ENCODE measurements at places on chromosomes 2 and 18. TPM values are rescaled to one million over a fixed set of nuclear protein-coding genes. Genes with fewer than 3 reads are reported as not detected.

RAB27B gene
- 13.1 TPM for total RNA-seq

MDH1B gene
- total RNA-seq: 1.2 TPM

ZAP70 gene
- total RNA-seq: 0.18 TPM

STON1 gene
- 0.39 TPM for total RNA-seq

NCKAP1 gene
- total RNA-seq: 87.3 TPM

FOXI3 gene
- total RNA-seq: 0.06 TPM

PSMA8 gene
- total RNA-seq: not detected

MATN3 gene
- total RNA-seq: 17.0 TPM

SH2D6 gene
- total RNA-seq: 0.96 TPM

HADHA gene
- total RNA-seq: 119 TPM

DOK1 gene
- 4.4 TPM for total RNA-seq

ACAA2 gene
- total RNA-seq: 51.4 TPM

IL1RN gene
- 0.29 TPM for total RNA-seq

POTEC gene
- not detected for total RNA-seq

CHST9 gene
- not detected for total RNA-seq

KCNF1 gene
- total RNA-seq: 29.8 TPM

CD226 gene
- total RNA-seq: 0.11 TPM

ANKRD62 gene
- not detected for total RNA-seq

TBR1 gene
- 0.05 TPM for total RNA-seq

DLGAP1 gene
- 0.01 TPM for total RNA-seq

KRTCAP3 gene
- 0.72 TPM for total RNA-seq

SLC5A7 gene
- total RNA-seq: not detected

RAB10 gene
- total RNA-seq: 313 TPM

LOXHD1 gene
- not detected for total RNA-seq

TMEM182 gene
- total RNA-seq: 5.6 TPM

FRZB gene
- 0.13 TPM for total RNA-seq

SCLY gene
- 19.4 TPM for total RNA-seq

HOXD12 gene
- total RNA-seq: not detected
